ENCODE measurements at places on chromosomes 3 and 15. TPM values are rescaled to one million over a fixed set of nuclear protein-coding genes. Genes with fewer than 3 reads are reported as not detected.
A peak's percentile ranks its signal among the peaks of the same experiment; 100 is the strongest.

DNA sequence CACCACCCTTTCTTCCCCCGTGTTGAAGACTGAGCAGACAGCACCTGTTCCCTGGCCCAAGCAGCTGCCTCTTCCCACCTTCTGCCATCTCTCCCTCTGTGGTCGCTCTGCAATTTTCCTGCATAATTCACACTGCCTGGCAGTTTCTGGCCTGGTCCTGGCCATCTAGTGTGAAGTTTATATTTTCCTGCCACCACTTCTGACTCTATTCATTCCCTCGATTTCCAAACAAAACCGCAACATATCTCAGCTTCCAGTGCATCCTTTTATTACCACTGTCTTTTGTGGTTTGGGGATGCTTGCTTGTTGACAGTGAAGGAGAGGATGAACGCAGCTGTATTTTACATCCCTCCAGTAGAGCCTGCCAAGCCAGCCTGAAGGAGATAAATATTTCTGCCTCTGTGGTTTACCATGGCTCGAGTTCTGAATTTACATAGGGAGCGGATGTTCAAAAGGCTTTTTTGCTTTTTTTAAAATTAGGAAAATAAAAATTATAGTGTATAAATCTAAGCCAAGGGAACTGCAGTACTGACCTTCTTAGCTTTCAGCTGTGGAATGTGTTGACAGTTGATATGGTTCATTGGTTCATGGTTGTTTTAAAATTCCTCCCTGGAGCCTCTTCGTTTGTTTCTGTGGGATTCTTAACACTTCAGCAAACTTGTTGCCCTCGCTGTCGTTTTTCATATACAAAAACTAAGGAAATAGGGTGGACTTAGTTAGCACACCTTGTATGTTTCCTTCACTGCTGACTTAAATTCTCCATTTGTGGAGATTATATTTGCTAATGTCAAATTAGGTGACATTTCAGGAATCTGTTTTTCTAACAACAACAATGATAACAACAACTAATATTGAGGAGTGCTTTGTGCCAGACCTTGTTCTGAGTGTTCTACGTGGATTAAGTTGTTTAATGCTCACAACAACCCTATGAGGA, 250.5 kb downstream of the ADAMTSL3 start:
- DNase-seq: peak; percentile 40

CRYGS gene
- total RNA-seq: 2.7 TPM

- no peak for DNase-seq
Observed at GRCh38 chr3:160458151-160458550, 8.6 kb upstream of the TRIM59 start.

DNA sequence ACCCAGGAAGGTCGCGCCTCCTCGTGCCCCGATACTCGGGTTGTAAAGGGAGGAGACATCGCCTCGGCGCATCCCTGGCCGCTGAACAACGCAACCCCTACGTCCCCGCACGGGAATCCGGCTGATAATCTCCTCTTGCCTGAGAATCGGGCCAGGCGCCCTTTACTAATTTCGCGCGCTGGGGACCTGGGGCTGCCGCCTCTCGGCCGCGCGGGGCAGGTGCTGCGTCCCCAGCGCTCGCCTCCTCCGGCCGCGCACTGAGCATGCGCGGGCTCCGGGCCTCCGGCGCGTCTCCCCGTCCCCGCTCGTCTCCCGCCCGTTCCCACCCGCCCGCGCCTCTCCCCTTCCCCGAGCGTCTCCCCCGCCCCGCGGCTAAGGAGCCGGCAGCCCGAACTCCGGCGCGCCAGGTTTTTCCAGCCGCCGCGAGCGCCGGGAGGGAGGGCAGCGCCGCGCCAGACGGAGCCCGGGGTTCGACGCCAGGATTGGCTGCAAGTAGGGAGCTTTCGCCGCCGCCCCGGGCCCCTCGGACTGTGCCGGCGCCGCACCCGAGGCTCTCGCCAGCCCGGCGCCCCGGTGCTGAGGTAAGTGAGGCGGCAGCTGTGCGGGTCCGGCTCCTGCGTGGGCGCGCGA, at the start of gene CNTN4:
Gene CNTN4, plus strand, starts transcription at position 469 of the 630 bp plus-strand sequence.
- DNase-seq: peak; percentile 51

- DNase-seq: no peak
Observed at GRCh38 chr3:127165036-127165435, 27.9 kb upstream of the PRR23E start.

DNA sequence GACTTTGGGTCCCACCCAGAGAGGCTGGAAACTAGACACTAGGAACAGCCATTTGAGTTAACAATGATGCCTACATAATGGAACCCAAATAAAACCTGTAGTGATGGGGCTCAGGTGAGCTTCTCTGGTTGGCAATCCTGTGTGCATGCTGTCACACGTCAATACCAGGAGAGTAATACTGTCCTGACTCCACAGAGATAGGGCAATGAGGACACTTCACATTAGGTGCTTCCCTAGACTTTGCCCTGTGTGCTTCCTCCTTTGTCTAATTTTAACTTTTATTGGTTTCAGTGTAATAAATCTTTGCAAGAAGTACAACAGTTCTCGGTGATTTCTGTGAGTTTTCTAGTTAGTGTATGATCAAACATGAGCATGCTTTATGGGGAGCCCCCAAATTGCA, 281.8 kb upstream of the ARRDC4 start:
- DNase-seq: no peak

TUSC7 gene
- total RNA-seq: not detected

GPR149 gene
- not detected for total RNA-seq

DNA sequence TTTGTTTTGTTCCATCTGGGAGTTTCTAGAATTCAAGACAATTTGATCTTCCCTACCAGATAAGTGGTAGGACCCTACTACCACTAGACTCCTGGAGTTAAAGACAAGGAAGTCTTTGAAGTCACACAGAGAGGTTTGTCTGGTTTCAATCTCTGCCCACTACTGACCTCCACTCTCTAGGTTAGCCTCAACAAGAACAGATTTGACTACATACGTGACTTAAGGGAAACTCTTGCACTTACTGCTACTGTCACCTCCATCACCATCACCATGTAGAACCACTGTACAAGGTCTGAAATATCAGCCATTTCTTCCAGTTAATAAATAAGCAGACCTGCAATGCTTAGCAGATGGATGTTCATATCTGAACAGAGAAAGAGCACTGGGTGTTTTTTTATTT, 148.3 kb upstream of the ARHGEF26 start:
- no peak for DNase-seq

- no peak for DNase-seq
Observed at GRCh38 chr3:169666076-169666375, 2.5 kb upstream of the MECOM start.

DNA sequence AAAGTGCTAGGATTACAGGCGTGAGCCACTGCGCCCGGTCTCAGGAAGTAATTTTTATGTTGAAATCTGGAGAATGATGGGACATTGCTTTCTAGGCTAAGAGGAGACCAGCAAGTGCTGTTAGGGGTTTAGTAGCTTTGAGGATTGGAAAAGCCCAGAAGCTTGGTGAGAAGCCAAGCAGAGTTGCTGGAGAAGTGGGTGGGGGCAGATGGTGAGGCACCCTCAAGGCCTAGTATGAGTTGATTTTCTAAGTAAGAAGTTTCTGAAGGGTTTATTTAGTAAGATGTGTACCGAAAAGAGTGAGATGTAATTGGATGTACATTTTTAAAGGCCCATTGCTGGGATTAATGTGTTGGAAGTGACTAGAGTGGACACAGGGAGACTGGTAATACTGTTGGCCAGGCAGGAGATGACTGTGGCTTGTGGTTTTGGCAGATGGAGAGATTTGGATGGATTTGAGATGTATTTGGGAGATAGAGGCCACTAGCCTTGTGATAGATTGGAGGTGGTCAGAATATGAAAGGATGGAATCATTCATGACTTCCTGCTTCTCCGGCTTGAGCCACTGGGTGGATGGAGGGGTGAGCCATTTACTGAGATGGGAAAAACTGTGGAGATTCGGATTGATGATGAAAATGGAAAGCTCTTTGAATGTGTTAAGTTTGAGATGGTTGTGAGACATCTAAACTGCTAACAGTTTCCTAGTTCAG, 2.3 kb downstream of the LRRC28 start:
- DNase-seq: no peak

GRCh38 chr3:33047842-33048834, 48.8 kb downstream of the GLB1 start:
- no peak for DNase-seq

DNA sequence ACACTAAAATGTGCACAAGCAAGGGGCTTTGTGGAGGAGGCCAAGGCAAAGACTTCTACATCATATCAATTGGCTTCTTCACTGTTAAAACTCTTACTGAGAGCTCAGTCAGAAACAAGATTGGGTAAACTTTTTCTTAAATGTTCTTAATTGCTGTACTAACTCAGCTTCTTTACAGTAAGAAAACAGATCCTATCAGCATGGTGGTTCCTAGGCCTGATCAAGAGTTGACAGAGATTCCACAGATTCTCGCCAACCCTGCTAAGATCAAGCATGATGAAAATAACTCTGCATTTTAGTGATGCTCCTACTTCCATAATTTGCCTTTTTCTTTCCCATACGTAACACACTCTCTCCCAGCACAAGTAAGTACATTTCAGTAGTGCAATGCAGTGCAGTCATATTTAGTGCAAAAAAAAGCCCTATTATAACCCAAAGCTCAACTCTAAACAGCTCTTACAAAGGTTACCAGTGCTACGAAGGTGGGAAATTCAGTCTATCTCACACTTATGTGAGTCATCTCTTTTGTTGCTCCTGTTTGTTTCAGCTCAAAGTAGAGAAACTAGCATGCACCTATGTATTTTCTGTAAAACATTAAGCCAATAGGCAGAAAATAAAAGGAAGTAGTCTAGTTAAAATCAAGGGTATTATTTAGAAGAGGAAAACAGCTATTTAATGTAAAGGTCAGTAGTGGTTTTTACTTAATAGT, 29.9 kb downstream of the TIGIT start:
- no peak for DNase-seq

GRCh38 chr15:82789491-82789890, 16.4 kb downstream of the FSD2 start:
- DNase-seq: no peak

EXD1 gene
- total RNA-seq: 0.12 TPM
